ENCODE measurements at places on chromosomes 1 and 21. TPM values are rescaled to one million over a fixed set of nuclear protein-coding genes. Genes with fewer than 3 reads are reported as not detected.

DNA sequence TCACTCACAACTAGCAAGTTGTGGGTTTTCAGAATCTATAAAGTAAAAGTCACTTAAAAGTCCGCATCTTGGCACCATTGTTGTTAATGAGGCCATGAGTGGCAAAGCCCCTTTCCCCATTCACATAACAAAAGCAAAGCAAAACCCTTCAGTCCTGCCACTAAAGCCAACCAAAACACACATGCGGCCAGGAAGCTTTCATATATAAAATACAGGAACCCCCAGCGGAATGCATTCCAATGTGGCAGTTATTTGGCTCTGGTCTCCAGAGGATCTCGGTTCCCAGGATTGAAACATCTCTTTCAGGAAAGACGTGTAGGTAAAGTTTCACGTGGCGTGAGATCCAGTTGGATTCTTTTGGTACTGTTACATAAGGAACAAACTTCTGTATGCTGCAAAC is 2.5 kb upstream of the LBR start:
- DNase-seq: peak; percentile 76

- DNase-seq: no peak
Measured at GRCh38 chr1:37660664-37661063, 26.0 kb upstream of the RSPO1 start.

Gene PEAR1
- 17.0 TPM for total RNA-seq

- no peak for DNase-seq
Measured at GRCh38 chr1:15248216-15248615, 1.2 kb downstream of the FHAD1 start.

GRCh38 chr1:25430967-25431881 is 527 bp downstream of the MACO1 start:
- DNase-seq: no peak

Gene EPHB2
- 8.7 TPM for total RNA-seq

GRCh38 chr1:184051138-184051484 is 419 bp upstream of the TSEN15 start:
- peak; percentile 69 for DNase-seq

DNA sequence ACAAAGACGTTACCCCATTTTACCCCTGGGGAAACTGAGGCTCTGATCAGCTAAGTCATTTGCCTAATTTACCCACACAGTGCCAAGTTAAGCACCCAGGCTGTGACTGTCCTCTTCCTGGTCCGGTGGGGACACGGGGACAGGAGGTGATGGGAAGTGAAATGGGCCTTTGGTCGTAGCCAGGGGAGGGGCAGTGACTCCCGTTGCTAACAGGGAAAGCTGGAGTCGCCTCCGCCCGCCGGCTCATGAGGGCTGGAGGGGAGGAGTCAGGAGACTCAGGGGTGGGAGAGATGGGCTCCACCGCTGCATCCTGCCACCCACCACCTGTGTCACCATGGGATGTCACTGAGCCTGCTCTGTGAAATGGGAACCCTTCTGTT is 139.3 kb downstream of the PGBD5 start:
- peak; percentile 72 for DNase-seq

Gene MOV10
- total RNA-seq: 35.1 TPM

GRCh38 chr1:17704176-17704575 is 51.0 kb upstream of the ACTL8 start:
- peak; percentile 62 for DNase-seq

Gene PCAT6
- 0.29 TPM for total RNA-seq

DNA sequence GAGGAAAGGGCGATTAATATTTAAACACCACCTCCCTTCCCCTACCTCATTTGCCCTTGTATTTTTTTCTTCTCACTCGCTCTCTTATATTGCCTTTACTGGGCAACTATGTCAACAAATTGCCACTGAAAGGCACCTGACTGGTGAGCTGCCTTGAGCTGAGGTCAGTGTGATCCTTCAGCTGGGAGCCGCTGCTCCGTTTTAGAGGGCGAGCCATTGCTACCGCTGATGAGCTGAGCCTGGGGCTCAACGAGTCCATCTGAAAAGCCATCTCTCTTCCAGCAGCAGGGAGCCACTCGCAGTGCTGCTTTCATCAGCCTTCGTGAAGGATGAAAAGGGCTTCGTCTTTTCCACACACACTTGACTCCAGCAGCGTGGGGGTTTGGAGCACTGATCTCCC is 108.0 kb upstream of the KIF26B start:
- no peak for DNase-seq

GRCh38 chr1:185735701-185736064 is 1.5 kb downstream of the HMCN1 start:
- peak; percentile 17 for DNase-seq

Gene SMCP
- total RNA-seq: not detected

GRCh38 chr1:119002028-119002686 is 14.0 kb upstream of the TBX15 start:
- peak; percentile 99 for DNase-seq

Gene ENTREP3
- total RNA-seq: 7.7 TPM

DNA sequence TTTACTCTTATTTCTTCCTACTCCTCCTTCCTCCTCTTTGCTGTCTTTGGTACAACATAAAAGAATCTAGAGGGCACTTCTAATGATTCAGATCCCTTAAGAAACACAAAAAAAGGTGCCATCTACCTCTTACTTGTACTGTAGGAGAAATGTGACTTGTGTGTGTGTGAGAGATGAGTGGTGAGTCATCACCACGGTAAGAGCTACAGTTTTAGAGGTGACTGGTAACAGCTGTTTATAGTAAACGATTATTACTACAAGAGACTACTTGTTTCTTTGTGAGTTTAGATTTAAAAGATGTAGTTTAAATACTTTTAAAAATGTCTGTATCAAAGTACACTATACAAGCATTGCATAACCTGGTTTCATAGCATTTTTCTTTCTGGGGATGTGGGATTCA is 40.4 kb downstream of the SLC35D1 start:
- DNase-seq: peak; percentile 47

DNA sequence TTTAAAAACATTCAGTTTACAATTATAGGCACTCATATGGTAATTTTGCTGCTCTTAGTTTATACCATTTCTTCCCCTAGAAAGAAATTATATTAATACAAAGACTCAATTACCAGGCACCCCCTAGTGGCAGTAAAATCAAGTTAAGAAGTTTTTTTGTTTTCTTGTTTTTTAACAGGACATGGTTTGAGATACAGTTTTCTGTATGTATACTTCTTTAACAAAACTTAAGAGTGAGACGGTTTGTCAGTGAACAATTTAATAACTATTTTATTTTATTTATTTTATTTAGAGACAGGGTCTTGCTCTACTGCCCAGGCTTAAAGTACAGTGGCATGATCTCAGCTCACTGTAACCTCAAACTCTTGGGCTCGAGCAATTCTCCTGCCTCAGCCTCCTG is 224.6 kb downstream of the FAF1 start:
- DNase-seq: peak; percentile 74

DNA sequence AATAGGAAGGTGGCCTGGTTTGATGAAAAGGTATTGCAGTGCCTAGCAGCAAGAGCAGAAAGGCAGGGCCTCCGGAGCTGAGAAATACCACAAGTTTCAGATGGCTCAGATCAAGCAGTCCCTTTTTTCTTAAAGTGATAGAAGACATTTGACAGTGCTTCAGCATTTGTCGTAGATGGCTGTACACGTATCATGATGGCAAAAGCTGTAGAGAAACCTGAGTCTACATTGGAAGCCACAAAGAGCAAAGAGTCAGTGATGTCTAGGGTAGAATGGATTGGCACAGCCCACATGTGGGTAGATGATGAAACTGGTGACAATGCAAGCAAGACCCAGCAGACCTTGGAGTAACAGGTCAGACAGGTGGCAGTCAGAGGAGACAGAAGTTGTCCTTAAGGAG is 101.3 kb upstream of the ARTN start:
- DNase-seq: no peak

DNA sequence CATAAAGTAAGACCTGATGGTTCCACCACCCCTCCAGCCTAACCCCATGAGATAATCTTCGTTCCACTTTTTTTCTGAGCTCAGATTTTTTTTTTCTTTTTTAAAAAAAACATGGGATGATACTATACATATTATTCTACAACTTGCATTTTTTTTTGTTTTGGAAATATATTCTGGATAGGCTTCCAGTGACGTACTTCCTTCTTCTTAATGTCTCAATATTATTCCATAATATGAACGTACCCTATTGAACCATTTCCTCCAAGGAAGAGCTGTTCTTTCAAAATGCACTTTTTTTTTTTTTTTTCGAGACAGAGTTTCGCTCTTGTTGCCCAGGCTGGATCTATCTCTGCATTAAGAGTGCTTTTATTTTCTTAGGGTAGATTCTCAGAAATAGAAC is 1.5 kb downstream of the EDEM3 start:
- DNase-seq: no peak

- peak; percentile 66 for DNase-seq
Measured at GRCh38 chr1:41366455-41367287, 5.4 kb downstream of the FOXO6 start.

GRCh38 chr1:24339996-24340395 is 20.8 kb downstream of the GRHL3 start:
- no peak for DNase-seq

GRCh38 chr1:167826127-167826526 is 87.8 kb downstream of the ADCY10 start:
- DNase-seq: no peak

Gene UBASH3A
- total RNA-seq: not detected

- DNase-seq: no peak
Measured at GRCh38 chr1:232170909-232171308, 459.0 kb downstream of the SIPA1L2 start.

- DNase-seq: peak; percentile 81
Measured at GRCh38 chr1:226664413-226665101, 74.5 kb downstream of the ITPKB start.

DNA sequence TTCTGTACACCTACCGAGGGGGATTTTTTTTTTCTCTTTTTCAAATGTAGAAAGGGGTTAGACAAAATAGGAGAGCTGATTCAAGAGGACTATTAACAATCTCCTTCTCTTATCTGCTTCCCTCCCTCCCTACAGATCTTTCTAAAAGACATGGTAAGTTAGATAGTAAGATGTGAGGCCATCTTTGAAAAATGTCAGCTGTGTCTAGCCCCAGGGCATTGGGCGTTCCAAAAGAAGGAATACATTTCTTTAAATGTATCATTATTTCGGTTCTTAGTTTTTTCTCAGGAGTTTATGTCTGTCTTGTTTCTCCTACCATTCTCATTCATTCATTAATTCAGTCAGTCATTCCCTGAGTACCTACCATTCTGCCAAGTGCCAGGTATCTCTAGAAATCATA is 27.2 kb downstream of the BCL9 start:
- DNase-seq: no peak

Gene DDAH1
- total RNA-seq: 89.6 TPM

Gene CFHR1
- total RNA-seq: not detected

All from osteoblast (primary cell).